NCI-H460 (cell line): ENCODE measurements at places on chromosomes 6 and 20. TPM values are rescaled to one million over a fixed set of nuclear protein-coding genes. Genes with fewer than 3 reads are reported as not detected.

GNMT gene
- not detected in 2 replicates for total RNA-seq

REPS1 gene
- 59.5 and 61.2 TPM in 2 replicates for total RNA-seq

ZC2HC1B gene
- total RNA-seq = not detected in 2 replicates

HLA-DOA gene
- not detected in 2 replicates for total RNA-seq

SPAG4 gene
- 21.2 and 30.7 TPM in 2 replicates for total RNA-seq

- no peak for DNase-seq
Observed at GRCh38 chr6:20335872-20336271, 65.8 kb upstream of the E2F3 start.

DNA sequence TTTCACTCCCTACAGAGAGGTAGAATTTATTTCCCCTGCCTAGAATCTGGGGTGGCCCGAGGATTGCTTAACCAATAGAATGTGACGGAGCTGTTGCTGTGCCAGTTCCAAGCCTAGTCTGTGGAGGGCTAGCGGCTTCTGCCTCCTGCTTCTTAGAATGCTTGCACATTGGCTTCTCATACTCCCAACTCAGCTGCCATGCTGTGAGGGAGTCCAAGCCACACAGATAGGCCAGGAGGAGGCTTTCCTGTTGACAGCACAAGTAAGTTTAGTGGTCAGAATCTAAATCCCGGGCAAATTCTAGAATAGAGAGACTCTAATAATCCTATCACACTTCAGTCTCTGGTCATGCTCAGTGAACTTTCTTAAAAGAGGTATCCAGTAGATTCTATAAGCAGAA, 57.5 kb upstream of the SNRPB2 start:
- DNase-seq = no peak

DNA sequence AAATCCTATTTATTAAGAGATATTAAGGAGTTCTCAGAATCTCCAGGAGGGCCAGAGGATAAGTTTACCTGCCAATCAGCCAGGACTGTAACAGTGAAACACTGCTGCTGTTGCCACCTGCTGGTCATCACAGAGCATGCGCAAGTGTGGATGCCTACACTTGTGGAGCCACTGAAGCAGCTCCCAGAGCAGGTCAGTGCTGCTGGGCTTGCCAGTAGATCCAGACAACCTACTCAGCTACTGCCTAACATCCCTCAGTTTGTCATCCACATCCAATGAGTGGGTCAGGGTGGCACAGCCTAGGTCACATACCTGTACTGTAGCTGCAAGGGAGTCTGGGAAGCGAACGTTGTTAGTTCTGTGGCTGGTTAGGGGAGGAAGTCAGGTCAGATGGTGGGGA, 18.3 kb upstream of the NHSL1 start:
- DNase-seq = no peak

DNA sequence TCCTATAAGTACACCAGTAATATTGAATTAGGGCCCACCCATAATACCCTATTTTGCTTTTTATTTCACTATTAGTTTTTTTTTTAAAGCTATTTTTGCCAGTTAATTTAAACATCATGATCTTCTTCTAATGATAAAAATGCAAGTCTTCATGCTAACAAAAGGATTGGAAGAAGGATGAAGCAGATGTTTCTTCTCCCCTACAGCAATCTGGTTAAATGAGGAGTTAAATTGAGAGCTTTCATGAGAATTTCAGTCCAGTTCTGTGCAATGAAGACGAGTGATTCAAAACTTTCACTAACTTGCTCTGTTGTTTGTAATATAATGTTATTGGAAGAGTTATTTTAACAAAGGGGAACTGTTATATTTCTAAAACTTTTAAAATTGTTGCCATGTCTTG, 3.4 kb downstream of the HMGN4 start:
- DNase-seq = no peak

DNA sequence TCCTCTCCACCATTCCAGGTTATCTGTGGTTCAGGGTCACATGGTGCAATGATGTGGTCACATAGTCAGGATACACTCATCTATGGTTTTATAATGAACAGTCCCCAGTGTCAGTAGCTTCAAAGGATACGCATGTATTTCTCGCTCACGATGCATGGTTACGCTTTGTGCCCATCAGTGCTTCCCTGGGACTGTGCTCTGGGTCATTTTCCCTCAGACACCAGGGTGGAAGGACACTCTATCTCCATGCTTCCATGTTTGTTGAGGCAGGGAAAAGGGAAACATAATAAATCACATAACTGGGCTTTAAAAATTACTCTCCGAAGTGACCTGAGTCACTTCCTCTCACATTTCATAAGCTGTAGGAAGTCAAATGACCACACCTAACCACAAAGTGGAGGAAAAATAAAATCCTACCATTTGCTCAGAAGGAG, 394.8 kb upstream of the NOX3 start:
- DNase-seq = no peak
